ENCODE measurements at places on chromosomes 7 and 10.

DNA sequence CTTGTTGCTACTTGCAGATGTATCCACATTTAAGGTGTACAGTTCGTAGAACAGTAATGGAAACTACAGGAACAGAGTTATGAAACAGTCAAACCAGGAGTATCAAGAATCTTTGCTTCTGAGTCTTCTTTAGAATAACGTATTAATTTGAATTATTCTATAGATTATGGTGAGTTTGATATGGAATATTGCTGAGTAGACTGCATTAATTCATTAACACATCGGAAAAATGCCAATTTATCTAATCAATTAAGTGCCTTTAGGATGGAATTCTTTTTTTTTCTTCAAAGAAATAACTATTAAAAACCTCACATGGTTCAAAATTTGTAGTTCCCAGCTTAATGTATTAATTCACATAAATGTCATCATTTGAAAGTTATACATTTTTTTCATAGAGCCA lies 3.8 kb downstream of the TFAM start:
- DNase-seq = no peak

- DNase-seq = no peak
These were observed 215.7 kb downstream of the SNX10 start for GRCh38 chr7:26507108-26507987.

DNA sequence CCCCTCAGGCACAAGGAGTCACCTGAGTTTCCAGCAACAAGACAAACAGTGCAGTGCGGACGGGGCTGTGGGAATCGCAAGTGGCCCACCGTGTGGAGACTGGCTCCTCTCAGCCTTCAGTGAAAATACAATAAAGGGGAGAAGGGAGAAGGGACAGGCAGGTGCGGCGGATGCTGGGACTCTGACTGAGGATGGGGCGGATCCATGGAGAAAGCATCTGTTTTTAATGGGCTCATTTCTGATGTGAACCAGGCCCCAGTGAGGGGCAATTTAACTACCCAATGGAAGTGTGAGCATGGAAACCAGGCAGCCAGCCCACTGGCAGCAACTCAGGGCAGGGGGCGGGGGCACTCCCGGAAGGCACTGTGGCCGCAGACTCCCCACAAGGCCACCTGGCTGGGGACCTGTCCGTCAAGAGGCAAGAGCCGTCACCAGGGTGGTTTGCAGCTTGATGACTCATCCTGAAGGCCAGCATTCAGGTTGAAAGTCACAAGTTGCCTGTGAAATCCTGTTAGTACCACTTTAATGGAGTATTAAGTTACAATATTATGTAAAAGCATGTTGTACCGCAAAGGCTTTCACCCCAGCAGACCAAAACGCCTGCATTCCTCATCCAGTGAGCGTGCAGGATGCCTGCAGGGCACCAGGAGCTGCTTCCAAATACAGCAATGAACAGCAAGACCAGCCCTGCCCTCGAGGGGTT lies 476.4 kb downstream of the PTPRN2 start:
- no peak for DNase-seq

DNA sequence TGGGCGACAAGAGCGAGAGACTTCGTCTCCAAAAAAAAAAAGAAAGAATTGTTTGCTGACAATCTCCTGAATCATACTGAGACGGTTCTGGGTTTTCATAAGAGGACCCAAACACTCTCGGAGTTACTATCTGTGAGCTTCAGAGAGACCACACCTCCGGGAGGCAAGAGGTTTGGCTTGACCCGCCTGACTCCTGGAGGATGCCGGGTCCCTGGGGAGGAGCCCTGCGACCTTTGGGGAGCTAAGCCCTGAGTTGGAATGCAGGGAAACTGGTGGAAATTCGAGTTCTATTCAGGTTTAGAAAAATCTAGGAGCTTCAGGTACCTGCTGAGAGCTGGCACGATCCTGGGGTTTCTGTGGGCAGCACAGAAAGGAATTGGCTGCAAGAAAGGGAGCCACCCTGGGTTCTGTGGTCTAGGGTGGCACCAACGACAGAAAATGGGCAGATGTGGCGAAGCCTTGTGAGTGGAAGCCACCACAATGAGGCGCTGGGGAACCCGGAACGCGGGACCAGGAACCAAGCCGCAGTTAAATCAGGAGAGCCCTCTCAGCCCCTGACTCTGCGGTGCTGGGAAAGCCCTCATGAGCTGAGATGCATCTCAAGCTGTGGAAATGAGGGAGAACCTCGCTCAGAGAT lies 21.9 kb upstream of the GATAD1 start:
- no peak for DNase-seq

DNA sequence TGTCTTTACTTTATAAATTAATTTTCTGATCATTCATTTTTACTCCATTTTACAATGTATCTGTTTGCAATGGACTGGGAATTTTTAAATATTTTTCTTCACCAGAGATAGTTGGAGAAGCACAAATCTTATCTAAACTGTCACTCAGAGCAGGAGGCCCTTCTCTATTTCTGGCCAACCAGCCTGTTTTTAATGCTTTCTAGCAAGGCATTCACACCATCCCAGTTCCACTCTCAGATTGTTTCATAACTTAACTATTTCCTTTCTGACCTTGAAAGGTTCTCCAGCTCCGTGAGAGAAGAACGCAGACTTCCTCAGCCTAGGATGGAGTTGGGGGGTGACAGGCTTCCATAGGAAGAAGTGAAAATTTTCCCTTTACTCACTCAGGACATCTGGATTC lies 155.8 kb downstream of the SKIDA1 start:
- DNase-seq = no peak

DNA sequence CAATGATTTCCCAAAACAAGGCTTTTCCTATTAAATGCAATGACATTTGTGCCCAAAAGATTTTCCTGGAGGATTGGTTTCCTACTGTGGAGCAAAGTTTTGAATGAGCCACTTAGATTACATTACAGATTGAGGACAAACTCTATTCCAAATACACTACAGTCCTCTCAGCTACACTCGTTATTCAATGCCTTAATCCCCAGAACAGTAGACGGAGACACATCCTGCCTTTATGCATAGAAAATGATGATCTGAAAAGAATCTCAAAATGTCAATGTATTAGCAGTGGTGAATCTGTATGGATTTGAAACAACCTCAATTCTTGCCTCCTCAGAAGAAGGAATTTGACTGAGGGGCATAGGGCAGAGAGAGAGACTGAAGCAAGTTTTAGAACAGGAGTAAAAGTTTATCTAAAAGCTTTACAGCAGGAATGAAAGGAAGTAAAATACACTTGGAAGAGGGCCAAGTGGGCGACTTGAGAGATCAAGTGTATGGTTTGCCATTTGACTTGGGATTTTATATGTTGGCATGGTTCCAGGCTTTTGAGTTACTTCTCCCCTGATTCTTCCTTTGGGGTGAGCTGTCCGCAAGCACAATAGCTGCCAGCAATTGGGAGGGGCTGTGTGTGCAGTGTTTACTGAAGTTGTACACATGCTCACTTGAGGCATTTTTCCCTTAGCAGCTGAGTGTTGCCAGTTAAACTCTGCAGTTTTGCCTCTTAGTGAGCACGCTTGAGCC lies 891.9 kb upstream of the MBL2 start:
- DNase-seq = peak; percentile 46

DNA sequence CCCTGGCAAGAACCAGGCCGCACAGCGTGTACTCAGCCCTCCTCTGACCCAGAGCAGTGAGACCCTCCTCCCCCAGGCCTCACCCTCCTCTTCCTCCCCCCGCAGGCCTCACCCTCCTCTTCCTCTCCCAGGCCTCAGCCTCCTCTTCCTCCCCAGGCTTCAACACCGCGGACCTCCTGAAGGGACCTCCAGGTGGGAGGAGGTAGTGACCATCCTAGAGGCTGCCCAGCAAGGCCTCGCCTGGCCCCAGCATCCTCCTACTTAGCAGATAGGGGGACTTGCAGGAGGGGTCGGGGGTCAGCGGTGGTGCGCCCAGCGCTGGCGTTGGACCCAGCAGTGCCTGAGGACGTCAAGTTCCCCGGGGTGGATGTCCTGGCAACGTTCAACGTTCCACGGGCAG lies 270.8 kb downstream of the ELFN1 start:
- no peak for DNase-seq

GRCh38 chr7:27101957-27102580 lies 414 bp downstream of the HOXA2 start:
- DNase-seq = no peak

DNA sequence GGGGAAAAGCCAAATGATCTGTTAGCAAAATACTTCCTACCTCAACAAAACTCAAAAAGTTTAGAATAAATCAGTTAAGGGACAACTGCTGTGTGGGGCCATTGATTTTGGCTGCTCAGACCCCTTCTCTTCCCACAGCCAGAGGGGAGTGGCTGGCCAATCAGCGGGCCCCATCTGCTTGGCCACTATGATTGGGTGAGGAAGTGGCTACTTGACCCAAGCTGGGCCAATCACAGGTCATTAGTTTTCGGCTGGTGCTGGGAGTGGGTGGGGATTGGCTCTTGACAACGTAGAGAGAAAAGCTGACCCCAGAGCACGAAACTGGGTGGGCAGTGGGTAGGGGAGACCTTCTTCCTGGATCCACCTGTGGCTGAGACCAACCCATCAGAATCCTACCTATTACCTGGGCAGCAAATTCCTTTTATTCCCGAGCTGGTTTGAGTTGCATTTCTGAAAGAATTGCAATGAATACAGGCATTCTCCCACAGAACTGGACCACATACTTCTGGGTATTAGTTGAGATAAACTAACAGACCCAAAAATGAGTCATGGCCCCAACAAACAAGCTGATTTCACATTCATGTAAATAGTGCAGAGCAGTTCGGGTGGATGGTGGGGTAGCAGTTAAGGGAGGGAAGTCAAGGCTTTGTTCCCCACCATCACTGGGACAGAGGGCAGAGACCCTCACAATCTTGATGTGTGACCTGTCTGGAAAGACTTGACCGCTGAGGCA lies 35.6 kb upstream of the HMX3 start:
- DNase-seq = no peak

- no peak for DNase-seq
These were observed 263.8 kb upstream of the ZNF32 start for GRCh38 chr10:43912469-43912868.

DNA sequence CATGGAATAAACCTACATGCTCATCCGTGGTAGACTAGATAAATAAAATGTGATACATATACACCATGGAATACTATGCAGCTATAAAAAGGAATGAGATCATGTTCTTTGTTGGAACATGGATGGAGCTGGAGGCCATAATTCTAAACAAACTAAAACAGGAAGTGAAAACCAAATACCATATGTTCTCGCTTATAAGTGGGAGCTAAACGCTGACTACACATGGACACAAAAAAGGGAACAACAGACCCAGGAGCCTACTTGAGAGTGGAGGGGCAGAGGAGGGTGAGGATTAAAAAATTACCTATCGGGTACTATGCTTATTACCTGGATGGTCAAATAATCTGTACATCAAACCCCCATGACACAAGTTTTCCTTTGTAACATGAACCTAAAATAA lies 68.7 kb upstream of the SEC61G start:
- no peak for DNase-seq

- DNase-seq = peak; percentile 72
These were observed 79.3 kb upstream of the ACBD5 start for GRCh38 chr10:27319752-27320431.

DNA sequence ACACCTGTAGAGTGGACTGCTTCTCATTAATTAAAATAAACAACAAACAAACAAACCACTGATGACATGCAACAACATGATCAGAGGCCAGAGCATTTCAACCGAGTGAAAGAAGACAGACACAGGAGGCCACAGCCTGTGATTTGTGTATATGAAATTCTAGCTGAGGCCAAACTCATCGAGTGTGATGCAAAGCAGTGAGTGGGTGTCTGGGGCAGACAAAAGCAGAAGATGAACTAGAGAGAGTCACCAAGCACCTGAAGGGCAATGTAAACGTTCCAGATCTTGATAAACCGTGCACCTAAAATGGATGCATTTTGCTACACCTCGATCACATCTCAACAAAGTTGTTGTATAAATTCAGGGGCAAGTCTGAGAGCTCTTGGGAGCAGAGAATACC lies 108.4 kb downstream of the KLF6 start:
- no peak for DNase-seq

DNA sequence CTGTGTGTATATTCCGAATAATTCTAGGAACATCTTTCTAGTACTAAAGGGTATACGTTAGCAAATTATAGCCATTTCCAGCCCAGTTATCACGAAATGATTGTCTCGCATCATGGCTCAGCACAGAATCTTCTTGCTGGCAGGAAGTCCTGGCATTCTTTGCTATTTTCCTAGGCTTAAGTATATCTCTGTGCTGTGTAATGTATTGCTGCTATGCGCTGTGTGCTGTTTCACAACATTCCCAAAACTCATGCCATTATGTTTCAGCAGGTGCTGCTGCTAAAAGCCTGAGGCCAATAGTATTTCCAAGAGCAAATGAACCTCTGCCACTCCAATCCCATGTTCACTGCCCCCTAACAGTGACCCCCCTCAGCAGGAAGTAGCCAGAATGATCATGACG lies 62.9 kb upstream of the ZNF92 start:
- no peak for DNase-seq

DNA sequence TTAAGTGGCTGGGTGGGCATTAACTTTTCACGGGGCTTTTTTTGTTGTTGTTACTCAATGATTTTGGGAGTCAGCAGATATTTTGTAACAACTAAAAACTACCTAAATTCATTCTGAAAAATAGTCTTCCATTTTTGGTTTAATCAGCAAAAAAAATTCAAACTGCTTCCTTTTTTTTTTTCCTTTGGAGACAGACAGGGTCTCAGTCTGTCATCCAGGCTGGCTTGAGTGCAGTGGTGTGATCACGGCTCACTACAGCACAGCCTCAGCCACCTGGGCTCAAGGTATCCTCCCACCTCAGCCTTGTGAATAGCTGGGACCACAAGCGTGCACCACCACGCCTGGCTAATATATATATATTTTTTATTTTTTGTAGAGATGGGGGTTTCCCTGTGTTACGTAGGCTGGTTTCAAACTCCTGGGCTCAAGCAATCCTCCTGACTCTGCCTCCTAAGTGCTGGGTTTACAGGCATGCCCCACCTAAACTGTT lies 36.5 kb downstream of the SKIDA1 start:
- no peak for DNase-seq

GRCh38 chr10:124678557-124679240 lies 65.5 kb downstream of the FAM53B start:
- no peak for DNase-seq

DNA sequence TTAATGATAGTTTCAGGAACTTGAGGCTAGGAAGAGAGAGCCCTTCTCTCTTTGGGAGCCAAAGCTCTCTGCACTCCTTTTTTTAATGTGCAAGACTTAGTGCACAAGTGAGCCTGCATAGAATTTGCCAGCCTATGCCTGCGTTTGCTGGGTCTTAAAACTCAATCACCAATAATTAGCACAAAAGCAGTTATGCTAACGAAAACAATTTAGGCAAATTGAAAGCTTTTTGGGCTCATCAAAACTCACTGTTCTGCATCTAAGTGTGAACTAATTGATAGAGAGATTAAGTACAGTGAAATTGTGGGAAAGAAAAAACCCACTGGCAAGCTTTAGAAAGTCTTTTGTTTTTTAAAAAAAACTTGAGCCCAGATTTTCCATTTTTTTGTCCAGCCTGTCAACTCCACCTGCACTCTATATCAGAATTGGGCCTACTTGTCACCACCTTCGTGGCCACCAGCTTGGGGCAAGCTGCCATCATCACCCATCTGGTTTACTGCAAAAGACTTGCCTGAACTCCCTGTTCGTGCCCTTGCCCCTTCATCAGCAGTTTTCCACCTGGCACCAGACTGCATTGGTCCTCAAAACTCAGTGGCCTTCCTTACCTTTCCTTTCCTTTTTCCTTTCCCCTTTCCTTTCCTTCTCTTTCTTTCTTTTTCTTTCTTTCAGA lies 37.8 kb downstream of the CRHR2 start:
- DNase-seq = no peak
